ENCODE measurements at places on chromosomes 12 and 14.

DNA sequence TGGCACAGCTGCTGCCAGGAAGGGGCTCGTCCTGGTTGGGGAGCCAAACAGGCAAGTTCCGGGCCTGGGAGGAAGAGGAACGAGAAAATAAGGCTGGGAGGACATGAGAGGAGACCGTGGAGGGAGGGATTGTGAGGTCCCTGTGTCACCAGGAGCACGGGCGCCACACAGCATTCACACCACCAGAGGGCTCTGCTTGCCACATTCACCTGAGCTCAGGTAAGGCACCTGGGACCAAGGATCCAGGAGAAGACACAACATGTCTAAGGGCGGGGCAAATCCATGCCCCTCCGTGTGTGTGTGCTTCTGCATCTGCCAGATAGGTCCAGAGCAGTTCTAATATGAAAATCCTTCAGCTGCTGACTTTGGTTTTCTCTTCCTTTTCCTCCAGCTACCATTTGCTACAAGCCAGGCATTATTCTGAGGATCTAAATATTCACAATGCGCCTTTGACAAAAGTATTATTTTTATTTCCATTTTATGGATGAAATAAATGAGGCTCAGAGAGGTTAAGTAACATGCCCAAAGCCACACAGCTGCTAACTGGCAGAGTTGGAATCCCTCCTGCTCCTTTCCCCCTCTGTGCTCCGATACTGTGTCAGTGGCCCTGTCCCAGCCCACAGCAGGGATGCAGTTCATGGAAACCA lies 14.6 kb downstream of the RAPGEF3 start:
- DNase-seq, result no peak

GRCh38 chr14:31960039-31960438 lies 117.1 kb upstream of the ARHGAP5 start:
- no peak for DNase-seq

GRCh38 chr12:25052914-25053211 lies 104.0 kb upstream of the BCAT1 start:
- no peak for DNase-seq

GRCh38 chr12:56450241-56450640 lies 1.0 kb upstream of the TIMELESS start:
- DNase-seq, result no peak

DNA sequence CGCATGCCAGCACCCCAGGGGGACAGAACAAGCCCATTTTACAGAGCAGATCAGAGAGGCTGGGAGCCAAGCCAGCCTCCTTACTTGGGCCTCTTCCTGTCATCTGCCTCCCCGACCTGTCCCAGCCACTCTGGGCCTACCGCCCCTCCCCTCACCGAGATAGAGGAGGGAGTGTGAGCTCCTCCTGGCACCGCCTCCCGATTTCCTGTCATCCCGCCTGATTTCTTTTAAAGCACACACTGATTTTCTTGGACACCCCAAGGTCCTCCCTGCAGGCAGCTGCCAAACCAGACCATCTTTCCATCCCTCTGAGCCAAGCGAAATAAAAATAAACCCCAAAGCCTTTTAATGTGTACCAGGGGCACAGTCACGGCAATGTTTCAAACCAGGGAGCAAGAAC lies 108.4 kb downstream of the RFLNA start:
- no peak for DNase-seq

- DNase-seq, result no peak
Measured at GRCh38 chr12:116278667-116279066, 1.2 kb upstream of the MED13L start.

DNA sequence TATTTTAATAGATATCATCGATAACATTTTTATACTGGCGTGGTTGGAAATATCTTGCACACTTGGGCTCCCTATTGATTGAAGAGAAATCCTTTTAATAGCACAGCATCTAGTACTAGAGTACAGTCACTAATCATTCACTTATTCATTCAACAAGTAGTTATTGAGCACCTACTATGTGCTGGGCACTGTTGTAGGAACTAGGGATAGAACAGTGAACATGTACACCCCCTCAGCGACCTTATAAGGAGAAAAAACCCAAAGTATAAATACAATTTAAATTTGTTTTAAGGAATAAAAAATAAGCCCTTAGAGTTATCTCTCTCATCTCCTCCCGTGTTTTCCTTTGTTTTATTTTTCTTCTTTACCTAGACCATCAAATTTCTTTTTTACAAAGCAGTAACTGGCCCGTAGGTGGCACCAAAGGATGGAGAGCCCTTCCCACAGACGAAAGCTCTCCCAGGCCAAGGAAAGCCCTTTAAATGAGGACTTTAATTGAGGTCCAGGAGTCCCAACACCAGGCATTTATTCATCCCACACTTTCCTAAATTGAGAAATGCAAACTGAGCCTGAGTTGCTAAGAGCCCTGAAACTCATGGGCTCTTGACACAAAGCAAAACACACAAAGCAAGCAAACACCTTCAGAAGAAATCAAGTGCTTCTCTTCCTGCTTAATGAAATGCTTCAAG lies 29.0 kb downstream of the PEBP1 start:
- peak; percentile 2 for DNase-seq

- no peak for DNase-seq
Measured at GRCh38 chr12:1977109-1977508, 27.1 kb downstream of the DCP1B start.

- no peak for DNase-seq
Measured at GRCh38 chr12:50672158-50672557, 91.7 kb upstream of the ATF1 start.

DNA sequence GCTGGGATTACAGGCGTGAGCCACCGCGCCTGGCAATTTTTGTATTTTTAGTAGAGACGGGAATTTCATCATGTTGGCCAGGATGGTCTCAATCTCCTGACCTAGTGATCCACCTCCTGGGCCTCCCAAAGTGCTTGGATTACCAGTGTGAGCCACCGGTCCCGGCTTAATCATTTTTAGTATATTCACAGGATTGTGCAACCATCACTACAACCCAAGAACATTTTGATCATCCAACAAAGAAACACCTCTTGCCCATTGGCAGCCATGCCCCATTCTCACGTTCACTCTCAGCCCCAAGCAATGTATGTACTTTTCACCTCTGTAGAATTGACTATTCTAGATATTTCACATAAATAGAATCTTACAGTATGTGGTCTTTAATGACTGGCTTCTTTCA lies 19.9 kb downstream of the SP1 start:
- DNase-seq, result no peak
